ENCODE measurements at places on chromosomes 4 and X. TPM values are rescaled to one million over a fixed set of nuclear protein-coding genes. Genes with fewer than 3 reads are reported as not detected.

- no peak for DNase-seq
Observed at GRCh38 chrX:11111947-11112346, 815 bp downstream of the HCCS start.

- DNase-seq: no peak
Observed at GRCh38 chrX:15600745-15601144, at the start of gene ACE2. Gene ACE2 (minus strand): TSS chrX:15600960. CDS start chrX:15600911, 49 bp downstream.

DNA sequence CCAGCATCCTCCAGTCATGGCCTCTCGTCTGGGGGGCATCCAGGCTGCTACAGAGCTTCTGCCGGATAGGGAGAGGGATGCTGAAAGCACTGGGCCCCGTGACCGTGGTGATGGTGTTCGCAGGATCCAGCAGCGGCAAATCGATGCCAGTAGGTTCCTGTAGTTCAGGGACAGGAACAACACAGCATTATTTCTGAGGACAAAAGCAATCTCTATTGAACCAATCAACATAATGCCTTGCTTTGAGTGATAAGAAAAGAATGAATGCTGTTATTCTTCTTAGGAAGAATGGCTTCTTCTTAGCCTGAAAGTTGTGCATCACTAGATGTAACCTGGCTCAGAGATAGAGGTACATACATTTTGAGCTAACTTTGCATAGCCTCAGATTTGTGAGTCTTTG lies 378.6 kb downstream of the UNC5C start:
- DNase-seq: no peak

- no peak for DNase-seq
Observed at GRCh38 chr4:168685136-168685809, 188.4 kb downstream of the PALLD start.

GRCh38 chr4:81704461-81704860 lies 232.8 kb upstream of the RASGEF1B start:
- no peak for DNase-seq

DNA sequence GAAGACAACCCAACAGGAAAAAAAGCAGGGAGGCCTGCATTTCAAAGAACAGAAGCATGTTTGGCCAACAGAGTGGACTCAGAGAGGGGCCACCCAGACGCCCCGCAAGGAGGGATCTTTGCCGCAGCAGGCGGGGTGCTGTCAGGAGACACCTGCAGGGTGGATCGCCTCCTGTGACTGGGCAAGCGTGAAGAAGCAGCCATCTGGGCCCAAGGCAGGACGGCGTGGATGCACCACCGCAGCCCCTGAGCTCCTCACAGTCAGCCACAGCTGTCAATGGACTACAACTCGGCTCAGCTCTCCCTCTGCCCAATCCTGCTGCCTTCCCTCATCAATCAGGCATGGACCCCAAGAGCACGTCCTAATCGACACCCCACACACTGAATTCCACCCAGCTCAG lies 32.0 kb upstream of the MAN2B2 start:
- DNase-seq: no peak

GRCh38 chrX:153829799-153830639 lies at the start of gene PDZD4:
Gene PDZD4 (minus strand): TSS chrX:153830544. CDS start chrX:153830298, 246 bp downstream.
- no peak for DNase-seq

The CT45A6 gene
- polyA plus RNA-seq: not detected

The PARM1 gene
- polyA plus RNA-seq: 0.03 TPM

All from naive thymus-derived CD4-positive, alpha-beta T cell (primary cell).